Renal cortical epithelial cell (primary cell): ENCODE measurements at places on chromosomes 12 and 14. TPM values are rescaled to one million over a fixed set of nuclear protein-coding genes. Genes with fewer than 3 reads are reported as not detected.

DNA sequence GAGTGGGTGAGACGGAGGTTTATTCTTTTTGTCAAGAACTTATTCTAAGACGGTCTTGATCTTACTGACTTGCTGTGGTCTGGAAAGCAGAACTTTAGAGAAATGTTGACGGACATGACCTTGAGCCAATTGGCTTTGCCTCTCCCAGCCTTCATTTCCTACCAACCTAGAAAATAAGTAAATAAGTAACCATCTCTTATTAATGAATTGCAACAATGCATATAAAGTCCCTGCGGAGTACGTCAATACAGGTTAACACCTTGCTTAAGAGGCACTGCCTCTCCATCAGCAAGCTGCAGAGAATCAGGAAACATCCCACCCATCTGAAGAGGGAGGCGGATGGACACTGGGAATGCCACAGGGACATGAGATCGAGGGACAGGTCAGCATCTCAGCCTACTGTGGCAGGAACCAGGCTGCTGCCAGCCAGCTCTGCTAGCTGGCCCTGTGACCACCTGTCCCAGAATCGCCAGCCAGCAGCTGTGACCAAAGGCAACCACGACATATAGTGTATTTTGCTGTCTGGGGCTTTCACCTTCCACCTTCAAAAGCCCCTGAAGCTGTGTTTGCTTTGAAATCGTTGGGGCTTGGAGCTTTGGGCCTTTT lies 208.3 kb downstream of the BCL11B start:
- peak; percentile 87 for DNase-seq

DNA sequence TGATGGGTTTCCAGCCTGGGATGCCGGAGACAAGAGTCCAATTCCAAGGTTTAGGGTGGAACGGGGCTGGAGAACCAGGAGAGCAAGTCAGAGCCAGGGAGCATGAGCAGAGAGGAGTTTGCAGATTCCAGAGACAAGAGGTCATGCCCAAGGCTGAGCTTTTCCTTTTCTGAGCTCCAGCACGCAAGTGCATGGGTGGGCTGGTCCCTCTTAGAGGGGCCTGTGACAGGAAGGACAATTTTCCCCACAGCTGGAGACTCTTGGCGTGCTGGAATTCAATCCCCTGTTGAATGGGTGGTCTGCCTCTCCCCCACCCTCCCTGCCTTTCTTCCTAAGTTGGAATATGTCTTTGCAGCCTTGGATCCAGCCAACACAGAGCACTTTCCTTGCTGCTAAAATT lies 431.9 kb downstream of the BCL11B start:
- no peak for DNase-seq

- DNase-seq, result peak; percentile 87
These were observed 15.8 kb upstream of the CPNE8 start for GRCh38 chr12:38921025-38921677.

DNA sequence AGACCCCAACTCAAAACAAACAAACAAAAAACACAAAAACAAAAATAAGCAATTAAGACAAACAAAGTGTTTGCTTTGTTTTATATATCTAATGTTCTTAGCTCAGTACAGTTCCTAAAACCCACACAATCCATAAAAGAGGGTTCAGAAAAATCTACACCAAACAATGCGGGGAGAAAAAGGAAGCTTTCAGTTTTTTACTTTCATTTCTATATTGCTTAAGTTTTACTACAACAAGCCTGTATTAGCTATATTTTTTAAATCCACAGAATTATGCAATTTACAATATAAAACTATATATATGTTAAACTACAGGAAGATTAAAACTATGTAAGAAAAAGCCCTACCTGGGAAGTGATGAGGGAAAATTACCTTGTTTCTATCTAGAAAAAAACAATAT lies 41.4 kb downstream of the CLIP1 start:
- DNase-seq, result no peak

GRCh38 chr14:68942296-68943035 lies 36.6 kb downstream of the ACTN1 start:
- DNase-seq, result no peak

DNA sequence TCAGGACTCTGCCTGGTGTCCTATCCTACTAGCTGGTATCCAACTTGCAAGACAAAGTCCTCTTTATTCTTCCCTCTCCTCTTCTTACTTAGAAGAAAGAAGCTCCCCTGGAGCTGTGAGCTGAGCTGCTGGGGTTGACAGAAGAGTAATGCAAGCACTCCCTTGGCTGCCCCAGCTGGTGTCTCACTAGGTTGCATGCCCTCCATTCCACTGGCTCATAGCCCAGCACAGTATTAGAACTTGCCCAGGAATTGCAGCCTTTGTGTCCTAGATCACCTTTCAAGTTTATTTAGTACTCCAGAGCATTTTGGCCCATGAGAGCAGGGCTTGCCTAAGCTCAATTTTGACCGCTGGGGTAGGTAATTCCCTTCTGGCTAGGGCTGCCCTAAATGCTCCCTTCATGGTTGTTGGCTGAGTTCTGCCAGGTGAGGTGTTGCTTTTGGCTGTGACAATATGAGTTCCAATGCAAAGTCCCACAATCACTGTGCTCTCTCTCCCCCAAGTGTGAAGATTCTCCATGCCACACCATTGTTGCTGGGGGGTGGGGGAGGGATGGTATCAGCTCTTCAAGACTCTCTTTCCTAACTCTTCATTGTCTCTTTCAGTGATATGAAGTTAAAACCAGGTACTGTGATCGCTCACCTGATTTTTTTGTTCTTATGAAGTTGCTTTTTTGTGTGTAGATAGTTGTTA lies 317.4 kb upstream of the DDHD1 start:
- DNase-seq, result peak; percentile 15

The MAP1LC3B2 gene
- total RNA-seq, result 0.35 and 1.6 TPM in 2 replicates

The LMNTD1 gene
- total RNA-seq, result not detected in 2 replicates

The KRT77 gene
- total RNA-seq, result not detected in 2 replicates
